ENCODE measurements at places on chromosomes 16 and 17.
A peak's percentile ranks its signal among the peaks of the same experiment; 100 is the strongest.

- DNase-seq: no peak
Observed at GRCh38 chr17:35793257-35793656, 2.2 kb downstream of the MMP28 start.

DNA sequence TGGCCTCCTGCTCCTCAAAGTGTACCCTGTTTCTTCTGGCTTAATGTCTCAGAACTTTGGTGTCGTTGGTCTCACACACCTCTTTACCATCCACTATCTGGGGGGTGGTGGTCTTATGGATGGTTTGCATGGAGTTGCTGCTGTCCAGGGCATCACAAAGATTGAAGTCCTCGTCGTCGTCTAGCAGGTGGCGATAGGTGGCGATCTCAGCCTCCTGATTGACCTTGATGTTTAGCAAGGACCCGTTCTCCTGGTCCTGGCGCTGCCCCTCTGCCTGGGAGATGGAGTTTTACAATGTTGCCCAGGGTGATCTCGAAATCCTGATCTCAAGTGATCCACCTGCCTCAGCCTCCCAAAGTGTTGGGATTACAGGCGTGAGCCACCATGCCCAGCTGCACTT, 31.1 kb upstream of the HELZ start:
- DNase-seq: no peak

GRCh38 chr16:77064037-77064436, 127.0 kb upstream of the MON1B start:
- no peak for DNase-seq

- no peak for DNase-seq
Observed at GRCh38 chr17:50270435-50271362, 3.6 kb upstream of the TMEM92 start.

GRCh38 chr16:69179328-69180010, 7.5 kb upstream of the SNTB2 start:
- peak; percentile 81 for DNase-seq

- no peak for DNase-seq
Observed at GRCh38 chr17:56536766-56537165, 56.7 kb upstream of the NOG start.

DNA sequence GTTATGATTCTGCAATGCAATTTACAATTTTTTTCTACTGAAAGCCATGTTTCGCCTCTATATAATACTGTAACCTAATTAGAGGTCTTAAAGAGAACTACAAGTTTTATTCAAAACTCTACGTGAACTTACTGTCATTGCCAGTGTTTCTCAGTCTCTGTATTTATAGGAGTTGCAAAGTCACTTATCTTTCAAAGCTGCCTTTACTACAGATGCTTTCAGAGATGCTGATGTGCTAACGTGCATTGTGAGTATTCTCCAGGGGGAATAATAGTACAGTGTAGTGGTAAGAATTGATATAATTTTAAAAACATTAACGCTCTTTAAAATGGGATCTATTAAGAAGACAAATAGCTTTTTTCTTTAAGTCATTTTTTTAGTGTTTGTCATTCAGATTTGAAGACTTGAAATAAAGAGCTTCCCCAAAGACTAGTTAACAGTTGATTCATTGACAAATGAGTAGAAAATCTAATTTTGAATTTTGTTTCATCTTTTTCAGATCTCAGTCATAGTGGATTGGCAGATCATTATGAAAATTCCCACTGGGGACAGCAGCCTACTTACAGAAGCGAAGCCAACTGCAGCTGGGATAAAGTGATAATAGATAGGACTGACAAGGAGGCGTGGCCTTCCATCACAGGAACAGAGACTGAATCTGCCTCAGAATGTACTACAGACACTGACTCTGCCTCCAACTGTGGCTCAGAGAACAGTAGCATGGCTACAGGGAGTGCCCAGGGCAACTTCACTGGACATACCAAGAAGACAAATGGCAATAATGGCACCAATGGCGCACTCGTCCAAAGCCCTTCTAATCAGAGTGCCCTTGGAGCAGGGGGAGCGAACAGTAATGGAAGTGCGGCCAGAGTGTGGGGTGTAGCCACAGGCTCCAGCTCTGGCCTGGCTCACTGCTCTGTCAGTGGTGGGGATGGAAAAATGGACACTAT, 79.9 kb downstream of the TMC6 start:
- DNase-seq: no peak

DNA sequence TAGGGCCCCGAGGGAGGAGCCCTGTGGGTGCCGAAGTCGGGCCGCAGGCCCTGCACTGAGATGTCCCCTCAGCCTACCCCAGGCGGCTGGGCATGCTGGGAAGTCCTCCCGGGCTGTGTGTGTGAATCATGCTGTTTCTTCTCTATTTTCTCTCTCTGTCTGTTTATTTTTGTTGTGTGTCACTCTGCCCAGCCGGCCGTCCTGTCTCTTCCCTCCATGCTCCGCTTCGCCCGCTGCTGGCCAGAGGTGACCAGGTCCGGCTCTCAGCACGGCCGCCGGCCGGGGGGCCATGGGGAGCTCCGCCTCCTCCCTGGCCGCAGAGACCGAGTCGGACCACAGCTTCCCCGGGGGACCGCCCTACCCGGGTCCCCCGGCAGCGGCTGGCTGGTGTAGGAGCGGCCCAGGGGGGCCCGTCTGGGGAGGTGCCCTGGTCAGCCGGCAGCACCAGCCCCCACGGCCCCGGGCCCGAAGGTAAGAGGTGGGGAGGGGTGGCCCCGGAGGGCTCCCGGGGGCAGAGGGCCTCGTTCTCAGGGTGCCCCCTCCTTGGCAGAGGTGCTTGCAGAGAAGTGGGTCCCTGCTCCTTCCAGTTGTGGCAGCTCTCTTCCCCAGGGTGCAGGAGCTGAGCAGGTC, 12.5 kb downstream of the CAPN15 start:
- DNase-seq: no peak

DNA sequence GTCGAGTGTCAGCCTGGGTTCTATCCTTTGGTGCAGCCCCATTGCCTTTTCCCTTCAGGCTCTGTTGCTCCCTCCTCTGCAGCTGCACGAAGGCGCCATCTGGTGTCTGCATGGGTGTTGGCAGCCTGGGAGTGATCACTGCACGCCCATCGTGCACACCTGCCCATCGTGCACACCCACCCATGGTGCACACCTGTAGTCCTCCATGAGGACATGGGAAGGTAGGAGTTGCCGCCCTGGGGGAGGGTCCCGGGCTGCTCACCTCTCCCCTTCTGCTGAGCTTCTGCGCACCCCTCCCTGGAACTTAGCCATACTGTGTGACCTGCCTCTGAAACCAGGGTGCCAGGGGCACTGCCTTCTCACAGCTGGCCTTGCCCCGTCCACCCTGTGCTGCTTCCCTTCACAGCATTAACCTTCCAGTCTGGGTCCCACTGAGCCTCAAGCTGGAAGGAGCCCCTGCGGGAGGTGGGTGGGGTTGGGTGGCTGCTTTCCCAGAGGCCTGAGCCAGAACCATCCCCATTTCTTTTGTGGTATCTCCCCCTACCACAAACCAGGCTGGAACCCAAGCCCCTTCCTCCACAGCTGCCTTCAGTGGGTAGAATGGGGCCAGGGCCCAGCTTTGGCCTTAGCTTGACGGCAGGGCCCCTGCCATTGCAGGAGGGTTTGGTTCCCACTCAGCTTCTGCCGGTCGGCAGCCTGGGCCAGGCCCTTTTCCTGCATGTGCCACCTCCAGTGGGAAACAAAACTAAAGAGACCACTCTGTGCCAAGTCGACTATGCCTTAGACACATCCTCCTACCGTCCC, 2.9 kb downstream of the CTRL start:
- peak; percentile 60 for DNase-seq

DNA sequence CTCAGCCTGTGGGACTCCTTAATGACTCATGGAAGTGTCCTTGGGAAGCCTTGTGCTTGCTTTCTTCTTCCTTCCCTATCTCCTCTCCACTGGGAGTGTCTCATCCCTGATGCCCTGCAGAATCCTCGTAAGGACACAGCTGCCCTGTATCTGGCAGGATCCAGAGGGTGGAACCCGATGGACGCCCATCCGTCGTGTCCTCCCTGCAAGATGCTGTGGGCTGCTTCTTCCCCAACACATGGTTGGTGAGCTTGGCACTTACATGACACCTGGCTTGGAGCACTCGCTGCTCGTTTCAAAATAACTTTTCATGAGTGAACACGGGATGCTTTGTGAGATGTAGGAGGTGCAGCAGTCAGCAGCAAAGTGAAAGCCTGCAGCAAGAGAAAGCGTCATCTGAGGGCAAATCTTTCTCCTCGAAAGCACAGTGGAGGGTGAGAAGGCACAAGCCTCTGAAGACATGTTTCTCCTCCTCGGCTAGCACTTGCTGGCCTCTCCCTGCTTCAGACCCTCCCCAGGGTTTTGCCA, 3.3 kb downstream of the CCL15 start:
- no peak for DNase-seq

DNA sequence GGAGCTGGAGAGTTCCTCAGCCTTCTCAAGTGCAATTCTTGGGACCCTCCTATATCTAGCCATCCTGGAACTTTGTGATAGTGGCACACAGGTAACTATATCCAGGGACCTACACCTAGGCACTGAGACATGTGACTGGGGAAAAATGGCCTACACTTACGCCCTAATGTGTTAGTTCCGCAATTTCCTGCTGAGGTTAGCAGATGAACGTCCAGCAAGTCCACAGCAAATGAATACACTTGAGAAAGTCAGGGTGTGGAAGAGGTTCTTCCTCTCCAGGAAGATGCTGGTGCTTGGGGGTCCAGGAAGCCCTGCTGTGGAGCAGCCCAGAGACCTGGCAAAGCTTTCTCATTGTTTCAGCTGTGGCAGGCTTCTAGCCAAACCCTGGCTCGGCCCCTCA, 20.8 kb downstream of the PIK3R5 start:
- no peak for DNase-seq

DNA sequence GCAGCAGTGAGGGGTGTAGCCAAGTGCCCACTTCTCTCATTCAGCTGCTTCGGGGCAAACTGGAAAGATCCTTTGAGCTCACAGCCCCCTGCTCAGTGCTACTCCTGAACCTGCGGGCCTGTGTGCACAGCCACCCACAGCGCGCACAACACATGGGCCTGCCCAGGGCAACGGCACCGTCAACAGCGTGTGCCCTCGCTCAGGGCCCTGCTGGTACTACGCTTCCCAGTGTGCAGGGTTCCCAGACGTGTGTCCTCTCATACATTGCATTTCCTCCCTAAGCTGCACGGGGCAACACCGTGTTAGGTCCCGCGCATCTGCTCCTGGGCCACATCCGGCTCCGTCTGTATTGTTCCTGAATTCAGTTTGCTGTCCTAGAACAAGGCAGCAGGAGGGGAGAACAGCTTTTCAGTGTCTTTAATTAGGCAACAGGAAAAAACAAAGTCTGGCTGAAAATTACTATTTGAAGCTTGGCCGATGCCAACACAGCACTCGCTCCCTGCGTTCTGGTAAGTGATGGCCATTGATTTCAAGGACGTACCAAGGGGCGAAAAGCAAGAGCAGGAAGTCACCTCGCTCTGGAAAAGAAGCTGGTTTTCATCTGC, 15.2 kb downstream of the MRM3 start:
- no peak for DNase-seq

- DNase-seq: no peak
Observed at GRCh38 chr17:18184143-18185031, 759 bp downstream of the ALKBH5 start.

DNA sequence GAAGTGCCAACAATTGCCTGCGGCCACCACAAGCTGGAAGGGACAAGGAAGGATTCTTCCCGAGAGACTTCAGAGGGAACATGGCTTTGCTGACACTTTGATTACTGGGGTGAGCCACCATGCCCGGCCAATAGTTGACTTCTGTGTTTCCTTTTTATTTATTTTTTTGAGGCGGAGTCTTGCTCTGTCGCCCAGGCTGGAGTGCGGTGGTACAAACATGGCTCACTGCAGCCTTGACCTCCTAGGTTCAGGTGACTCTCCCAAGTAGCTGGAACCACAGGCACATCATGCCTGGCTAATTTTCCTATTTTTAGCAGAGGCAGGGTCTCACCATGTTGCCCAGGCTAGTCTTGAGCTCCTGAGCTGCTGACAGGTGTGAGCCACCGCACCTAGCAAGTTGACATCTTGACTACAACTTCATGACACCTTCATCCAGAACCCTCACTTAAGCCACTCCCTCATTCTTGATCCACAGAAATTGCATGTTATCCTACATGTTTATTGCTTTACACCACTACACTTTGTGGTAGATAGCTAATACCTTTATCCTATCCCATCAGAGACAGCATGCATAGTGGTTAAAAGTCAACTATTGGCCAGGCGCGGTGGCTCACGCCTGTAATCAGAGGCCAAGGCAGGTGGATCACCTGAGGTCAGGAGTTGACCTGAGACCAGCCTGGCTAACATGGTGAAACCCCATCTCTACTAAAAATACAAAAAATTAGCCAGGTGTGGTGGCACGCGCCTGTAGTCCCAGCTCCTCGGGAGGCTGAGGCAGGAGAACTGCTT, 16.1 kb upstream of the GPRC5C start:
- no peak for DNase-seq

DNA sequence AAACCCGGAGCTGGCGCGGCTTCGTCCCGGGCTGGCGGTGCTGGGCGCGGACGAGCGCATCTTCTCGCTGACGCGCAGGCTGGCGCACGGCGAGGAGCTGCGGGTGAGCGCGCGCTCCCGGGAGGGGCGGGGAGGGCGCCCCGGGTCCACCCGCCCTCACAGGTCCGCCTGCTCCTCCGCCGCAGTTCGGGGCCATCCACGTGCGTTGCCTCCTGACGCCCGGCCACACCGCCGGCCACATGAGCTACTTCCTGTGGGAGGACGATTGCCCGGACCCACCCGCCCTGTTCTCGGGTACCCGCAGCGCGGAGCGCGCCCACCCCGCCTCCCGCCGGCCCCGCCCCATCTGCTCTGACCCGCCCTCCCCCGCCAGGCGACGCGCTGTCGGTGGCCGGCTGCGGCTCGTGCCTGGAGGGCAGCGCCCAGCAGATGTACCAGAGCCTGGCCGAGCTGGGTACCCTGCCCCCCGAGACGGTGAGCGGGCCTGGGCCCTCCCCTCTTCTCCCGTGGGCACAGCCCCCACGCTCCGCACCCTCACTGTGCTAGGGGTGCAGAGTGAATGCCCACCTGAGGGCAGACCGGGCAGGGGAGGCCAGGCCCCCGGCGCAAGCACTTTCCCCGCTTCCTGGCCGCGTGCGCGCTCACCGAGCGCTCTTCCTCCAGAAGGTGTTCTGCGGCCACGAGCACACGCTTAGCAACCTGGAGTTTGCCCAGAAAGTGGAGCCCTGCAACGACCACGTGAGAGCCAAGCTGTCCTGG, 1.4 kb downstream of the HAGHL start:
- DNase-seq: peak; percentile 80

- no peak for DNase-seq
Observed at GRCh38 chr17:1504866-1505265, 11.5 kb downstream of the INPP5K start.

GRCh38 chr17:72578817-72579470, 458.1 kb downstream of the SOX9 start:
- DNase-seq: no peak

DNA sequence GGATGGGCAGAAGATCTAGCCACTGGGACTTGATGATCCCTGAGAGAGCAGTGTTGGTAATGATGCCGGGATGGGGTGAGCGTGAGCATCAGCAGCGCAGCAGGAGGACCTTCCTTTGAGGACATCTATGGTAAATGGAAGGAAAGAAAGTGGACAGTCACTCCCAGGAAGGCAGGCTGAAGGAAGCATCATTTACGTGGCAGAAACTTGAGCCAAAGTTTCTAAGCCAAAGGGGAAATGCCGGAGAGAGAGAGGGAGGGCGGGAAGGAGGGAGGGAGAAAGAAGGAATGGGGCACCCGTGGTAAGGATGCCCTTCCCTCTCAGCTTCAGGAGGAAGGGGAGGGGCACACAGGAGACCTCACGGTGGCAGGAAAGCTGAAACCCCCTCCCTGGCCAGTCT, 86.3 kb upstream of the CACNG5 start:
- DNase-seq: no peak

GRCh38 chr17:65558683-65559460, 2.6 kb downstream of the AXIN2 start:
- no peak for DNase-seq

Data from RCC 7860 (cell line).